ENCODE measurements at places on chromosomes 2 and 18. TPM values are rescaled to one million over a fixed set of nuclear protein-coding genes. Genes with fewer than 3 reads are reported as not detected.

Gene RRM2
- total RNA-seq: not detected

Gene MC5R
- not detected for total RNA-seq

Gene FER1L5
- not detected for total RNA-seq

Gene STK39
- total RNA-seq: 2.2 TPM
